GM04504 (cell line): ENCODE measurements at places on chromosomes 6 and 20.
A peak's percentile ranks its signal among the peaks of the same experiment; 100 is the strongest.

DNA sequence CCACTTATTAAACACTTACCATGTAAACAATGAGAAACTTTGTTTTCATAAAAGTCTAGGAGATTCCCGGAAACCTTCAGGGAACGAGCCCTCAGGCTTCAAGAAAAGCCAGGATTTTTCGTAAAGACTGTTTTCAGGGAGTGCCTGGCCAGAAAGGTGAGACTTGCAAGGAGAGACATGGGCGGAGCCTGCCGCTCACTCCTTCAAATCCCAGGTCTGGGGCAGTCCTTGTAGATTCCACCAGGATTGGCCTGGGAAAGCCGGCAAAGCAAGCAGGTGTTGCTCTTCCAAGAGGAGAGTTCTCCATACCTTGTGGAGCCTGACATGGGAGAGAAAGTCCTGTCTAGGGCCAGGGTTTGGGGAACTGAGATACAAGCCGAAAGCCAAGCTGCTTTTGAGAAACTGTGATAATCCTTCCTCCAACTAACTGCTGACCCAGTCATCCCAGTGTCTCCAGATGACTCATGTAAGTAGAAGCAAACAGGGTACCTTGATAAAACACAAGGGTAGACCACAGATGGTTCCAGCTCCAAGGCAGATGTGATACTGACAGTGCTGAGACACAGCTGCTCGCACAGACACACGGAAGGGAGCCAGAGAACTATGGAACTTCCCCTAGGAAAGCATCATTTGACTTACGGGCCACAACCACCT lies 69.4 kb upstream of the NAA20 start:
- peak; percentile 28 for DNase-seq

- DNase-seq = no peak
Measured at GRCh38 chr6:79954849-79955248, 7.5 kb upstream of the ELOVL4 start.

- DNase-seq = no peak
Measured at GRCh38 chr6:166031275-166031674, 136.4 kb downstream of the TBXT start.

- no peak for DNase-seq
Measured at GRCh38 chr6:115133790-115134189, 791.0 kb upstream of the HS3ST5 start.

DNA sequence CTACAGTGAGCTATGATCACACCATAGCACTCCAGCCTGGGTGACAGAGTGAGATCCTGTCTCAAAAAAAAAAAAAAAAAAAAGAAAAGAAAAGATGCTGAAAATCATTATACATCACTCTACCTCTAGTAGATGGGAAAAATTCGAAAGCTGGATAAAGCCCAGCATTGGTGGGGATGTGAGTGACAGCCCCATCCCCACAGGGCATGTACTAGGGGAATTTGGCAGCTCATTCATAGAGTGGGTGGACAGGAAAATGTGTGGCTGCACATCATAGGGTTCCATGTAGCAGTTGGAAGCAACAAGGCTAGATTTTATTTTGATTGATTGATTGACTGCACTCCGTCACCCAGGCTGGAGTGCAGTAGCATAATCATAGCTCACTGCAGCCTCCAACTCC lies 42.0 kb downstream of the MRPL14 start:
- DNase-seq = no peak

DNA sequence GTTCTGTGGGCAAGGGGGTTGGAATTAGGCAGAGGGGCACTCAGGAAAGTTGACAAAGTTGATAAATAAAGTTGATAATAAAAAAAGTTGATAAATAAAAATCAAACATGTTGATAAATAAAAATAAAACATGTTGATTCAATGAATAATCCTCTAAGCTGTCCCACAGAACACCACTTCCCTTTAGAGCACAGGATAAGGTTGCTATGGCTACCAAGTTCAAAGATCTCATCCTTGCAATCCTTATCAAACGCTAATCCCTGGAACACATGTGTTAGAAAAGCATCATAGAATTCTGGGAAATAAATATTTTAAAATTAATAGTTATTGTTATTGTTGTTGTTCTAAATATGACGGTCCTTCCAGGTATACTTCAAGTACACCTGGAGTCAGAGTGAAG lies 33.9 kb downstream of the MBOAT1 start:
- no peak for DNase-seq

GRCh38 chr6:133891149-133891926 lies 2.4 kb downstream of the TCF21 start:
- no peak for DNase-seq
